ENCODE measurements at places on chromosomes 2 and 18.

DNA sequence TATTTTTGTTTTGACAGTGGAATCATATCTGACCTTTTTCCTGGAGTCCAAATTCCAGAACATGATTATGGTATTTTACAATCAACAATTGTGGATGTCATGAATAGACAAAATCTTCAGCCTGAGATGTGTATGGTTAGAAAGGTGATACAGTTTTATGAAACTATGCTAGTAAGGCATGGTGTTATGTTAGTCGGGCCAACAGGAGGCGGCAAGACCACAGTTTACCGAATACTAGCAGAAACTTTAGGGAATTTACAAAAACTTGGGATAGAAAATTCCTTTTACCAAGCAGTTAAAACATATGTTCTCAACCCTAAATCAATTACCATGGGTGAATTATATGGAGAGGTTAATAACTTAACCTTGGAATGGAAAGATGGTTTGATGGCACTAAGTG, 137.0 kb downstream of the DNAH6 start:
- DNase-seq = no peak

- DNase-seq = no peak
These were observed 12.2 kb upstream of the CAB39 start for GRCh38 chr2:230700447-230700846.

- no peak for DNase-seq
These were observed 332.1 kb upstream of the SOX11 start for GRCh38 chr2:5360081-5360480.

GRCh38 chr18:74477771-74478170, 18.4 kb upstream of the CNDP2 start:
- DNase-seq = no peak

GRCh38 chr18:70468861-70469547, 180.2 kb downstream of the SOCS6 start:
- no peak for DNase-seq

DNA sequence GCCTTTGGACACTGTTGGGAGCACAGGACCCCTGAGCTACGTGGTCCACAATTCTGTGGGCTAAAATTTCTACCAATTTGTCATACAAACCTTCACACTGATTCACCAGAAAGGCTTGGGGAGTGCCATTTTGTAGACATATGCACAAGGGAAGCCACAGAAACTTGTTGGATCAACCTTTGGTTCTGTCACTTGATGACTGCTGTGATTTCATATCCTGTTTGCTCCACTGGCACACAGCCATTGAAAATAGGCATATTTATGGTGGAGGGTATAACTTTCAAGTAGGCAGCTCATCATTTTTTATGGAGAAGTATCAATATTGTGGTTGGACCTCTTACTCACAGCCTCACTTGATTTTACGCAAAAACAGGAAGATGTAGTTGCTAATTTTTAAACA, 10.5 kb downstream of the NAPG start:
- no peak for DNase-seq

- DNase-seq = no peak
These were observed 472.5 kb upstream of the PIK3C3 start for GRCh38 chr18:41482501-41482900.

GRCh38 chr2:195562570-195563566, 94.2 kb upstream of the SLC39A10 start:
- DNase-seq = peak; percentile 43

DNA sequence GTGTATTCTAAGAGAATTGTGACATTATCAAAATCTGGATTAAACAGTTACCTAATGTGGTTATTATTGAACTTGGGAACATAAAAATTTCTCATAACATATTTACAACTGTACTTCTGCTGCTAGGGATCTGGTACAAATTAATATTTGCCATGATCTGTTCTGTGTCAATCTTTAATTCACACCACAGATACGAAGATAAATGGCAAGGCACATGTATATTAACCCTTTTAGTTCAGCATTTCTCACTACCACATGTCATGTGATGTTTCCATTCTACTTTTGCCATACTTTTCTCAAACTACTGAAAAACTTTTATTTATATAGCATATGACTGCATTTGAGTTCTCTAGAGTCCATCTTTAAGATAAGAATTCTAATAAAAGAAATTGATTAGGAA, 295.3 kb upstream of the DDX18 start:
- DNase-seq = no peak

DNA sequence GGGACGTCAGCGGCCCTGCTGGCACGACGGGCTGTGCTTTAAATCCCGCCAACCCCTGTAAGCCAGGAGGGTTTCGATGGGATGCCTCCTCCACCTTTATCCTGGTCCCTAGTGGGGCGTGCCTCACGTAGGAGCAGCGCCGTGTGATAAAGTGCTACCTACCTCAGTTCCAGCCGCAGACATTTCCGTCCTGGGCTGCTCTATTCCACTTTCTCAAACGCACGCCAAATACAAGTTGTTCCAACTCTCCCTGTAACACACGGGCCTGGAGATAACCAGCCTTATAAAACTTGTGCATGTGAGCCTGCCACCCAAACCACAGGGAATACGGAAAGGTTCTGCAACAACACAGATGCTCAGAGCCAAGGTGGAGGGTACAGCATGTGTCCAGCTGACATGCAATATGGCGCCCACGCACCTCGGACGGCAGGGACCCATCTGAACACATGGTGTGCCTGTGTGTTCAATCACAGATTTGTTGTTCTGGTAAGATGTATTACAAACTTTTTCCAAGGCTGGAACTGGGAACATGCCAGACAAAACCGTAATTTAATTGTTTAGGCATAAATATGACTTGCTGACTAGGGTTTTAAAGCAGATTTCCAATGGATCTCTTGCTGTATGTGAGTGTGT, 47.7 kb downstream of the ZNF516 start:
- DNase-seq = no peak

DNA sequence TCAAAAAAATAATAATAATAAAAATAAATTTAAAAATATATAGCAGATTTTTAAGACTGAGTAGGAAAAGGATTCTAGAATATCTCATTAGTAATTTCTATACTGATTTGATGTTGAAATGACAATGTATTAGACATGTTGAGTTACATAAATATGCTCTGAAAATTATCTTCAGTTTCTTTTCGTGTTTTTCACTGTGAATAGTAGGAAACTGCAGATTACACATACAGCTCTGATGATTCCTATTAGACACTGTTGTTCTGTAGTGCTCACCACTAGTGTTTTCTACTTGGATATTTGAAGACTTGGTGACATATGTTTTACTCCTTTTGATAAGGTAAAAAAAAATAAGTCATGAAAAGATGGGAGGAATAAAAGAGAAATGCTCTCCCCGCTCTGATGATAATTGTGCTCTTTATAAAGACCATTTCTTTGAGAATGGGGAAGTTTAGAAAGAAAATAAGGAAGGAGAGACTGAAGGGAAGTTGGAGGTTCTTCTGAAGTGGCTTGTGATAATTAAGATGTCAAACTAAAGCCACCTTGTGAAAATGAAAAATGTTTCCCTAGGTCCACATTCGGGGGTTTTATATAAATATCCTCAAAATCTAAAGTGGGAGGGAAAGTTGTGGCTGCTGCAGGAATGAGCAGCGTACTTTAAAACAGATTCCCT, 52.9 kb downstream of the SLC9A2 start:
- no peak for DNase-seq

DNA sequence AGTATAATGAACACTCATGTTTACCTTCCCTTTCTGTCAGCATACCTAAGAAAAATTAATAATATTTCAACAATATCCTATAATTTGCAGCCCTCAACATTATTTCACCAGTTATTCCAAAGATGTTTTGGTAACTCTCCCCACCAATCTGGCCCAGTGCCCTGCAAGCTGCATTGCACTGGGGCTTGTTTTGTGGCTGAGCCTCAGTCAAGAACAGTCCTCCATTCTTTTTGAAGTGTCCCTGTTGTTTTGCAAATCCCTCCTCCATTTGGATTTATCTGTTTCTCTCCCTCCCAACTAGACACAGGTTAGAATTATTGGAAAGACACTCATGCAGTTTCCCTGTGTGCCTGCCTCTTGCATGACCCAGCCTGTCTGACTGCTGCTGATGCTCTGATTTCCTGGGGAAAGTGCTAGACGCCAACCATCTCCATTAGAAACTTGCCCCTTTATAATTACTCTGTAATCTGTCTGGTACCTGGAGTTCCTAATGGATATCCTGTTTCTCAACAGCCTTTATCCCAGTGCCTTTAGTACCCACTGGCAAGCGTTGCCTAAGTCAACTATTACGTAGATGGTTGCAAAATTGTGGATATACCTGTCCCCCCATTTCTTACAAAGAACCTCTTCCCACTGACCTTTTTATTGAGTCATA, 60.2 kb downstream of the EIF5B start:
- no peak for DNase-seq

GRCh38 chr2:62293490-62294271, 97.8 kb downstream of the B3GNT2 start:
- no peak for DNase-seq

DNA sequence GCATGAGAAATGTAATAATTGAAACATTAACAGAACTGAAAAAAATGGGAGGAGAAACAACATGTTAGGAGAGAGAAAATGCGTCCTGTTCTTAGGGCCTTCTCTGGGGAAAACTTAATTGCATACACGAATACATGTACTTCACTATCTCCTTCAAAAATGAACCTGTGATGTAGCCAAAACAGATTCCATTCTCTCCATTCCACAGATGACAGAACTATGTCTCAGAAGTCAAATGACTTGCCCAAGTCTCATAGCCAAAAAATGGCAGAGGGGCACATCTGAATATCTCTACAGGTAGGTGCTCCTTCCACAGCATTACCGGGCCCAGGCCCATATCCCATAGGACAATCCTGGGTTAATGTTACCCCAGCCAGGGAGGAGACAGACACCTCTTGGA, 3.9 kb upstream of the DCTN1 start:
- no peak for DNase-seq

DNA sequence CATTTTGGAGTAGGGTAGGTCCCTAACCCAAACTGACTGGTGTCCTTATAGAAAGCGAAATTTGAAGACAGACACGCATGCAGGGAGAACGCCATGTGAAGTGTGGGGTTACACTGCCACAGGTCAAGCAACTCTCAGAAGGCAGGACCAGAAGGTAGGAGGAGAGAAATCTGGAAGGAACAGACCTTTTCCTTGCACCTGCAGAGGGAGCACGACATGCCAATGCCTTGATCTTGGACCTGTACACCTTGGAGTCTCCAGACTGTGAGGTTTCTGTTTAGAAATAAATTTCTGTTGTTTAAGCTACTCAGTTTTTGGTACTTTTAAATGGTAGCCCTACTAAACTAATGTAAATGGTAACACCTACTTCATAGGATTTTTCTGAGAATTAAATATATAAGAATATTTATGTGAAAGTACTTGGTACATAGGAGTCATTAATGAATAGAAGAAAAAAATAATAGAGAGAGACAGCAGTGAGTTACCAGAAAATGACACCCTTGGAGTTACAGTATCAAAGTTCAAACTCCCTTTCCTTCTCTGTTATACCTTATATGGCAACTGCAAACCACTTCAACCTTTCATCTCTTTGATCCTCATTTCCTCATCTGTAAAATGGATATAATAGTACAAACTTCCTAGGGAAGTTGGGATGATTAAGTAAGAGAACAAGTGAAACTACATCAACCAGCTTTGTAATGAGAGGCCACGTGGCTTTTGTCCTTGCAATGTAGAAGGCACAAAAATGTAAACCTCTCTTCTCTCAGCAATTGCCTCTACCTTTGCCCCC, 184.9 kb upstream of the PARD3B start:
- DNase-seq = no peak

- no peak for DNase-seq
These were observed 14.0 kb downstream of the SFTPB start for GRCh38 chr2:85653996-85654395.

GRCh38 chr18:13103366-13103765, 112.2 kb downstream of the CEP192 start:
- no peak for DNase-seq

DNA sequence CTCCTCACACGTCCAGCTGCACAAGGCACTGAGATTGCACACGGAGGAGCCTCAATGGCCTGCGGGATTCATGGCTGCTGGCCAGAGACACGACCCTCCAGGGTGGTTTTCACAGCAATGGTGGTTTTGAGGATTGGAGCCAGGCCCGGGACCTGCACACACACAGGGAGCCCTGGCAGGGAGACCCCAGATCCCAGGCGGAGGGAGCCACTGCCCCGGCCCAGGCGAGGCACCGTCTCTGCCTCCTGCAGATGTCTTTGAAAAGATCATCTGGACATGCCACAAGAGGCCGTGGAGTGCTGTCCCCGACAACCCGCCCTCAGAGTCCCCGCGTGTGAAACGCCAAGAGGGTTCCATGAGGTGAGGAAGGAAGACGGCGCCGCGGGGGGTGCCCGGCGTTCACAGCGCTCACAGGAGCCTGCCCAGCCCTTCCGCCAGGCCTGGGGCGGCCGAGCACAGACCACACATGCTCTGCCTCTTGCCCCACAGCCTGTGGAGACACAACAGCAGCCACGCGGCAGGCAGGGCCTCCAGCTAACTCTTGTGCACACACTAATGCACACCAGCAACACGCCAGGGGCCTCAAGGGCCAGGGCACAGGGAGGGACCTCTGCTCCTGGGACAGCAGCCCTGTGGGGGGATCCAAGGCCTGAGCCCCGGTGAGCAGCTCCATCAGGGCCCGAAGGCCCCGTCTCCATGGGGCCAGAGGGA, 72.8 kb upstream of the CTDP1 start:
- DNase-seq = no peak

DNA sequence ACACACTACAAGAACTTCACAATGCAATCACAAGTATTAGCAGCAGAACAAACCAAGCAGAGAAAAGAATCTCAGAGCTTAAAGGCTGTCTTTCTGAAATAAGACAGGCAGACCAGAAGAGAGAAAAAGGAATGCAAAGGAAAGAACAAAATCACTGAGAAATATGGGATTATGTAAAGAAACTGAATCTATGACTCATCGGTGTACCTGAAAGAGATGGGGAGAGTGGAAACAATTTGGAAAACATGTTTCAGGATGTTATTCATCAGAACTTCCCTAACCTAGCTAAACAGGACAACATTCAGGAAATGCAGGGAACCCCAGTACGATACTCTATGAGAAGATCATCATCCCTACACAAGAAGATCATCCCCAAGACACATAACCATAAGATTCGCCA, 499.0 kb upstream of the CHAC2 start:
- DNase-seq = no peak

DNA sequence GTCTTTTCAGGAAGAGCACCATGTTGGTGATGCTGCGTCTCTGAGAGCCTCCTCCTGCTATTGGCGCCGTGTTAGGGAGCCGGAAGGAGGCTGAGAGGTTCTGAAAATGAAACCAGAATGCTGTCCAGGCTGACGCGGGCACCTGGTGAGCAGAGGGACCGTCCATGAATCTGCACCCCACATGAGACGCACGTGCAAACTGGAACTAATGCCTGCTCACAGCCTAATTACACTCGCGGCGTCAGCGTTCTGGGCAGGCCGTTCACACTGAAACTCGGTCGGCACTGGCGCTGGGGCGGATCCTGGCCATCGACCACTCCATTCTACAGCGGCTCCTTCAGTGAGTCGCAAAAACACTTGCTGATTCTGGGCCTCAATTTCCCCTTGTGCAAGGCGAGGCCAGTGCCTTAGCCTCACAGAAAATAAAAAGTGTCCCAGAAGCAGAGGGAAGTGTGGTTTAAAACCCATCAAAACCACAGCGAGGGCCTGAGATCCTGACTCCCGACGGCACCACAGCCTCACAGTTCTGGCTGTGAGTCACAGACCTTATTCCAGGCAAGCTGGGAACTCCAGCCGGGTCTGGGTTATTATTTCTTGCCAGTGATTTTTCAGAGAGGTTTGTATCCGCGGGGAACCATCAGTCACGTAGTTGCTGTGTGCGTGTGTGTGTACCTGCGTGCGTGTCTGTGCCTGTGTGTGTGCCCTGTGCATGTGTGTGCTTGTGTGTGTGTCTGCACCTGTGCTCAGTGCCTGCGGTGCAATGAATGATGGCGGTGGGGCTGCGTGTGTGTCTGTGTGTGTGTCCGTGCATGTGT, 49.1 kb upstream of the CTDP1 start:
- DNase-seq = no peak
